ENCODE measurements at places on chromosomes 2 and 18.

GRCh38 chr18:40072761-40073160, 1882.3 kb upstream of the PIK3C3 start:
- no peak for DNase-seq

GRCh38 chr2:222610746-222611145, 45.1 kb downstream of the FARSB start:
- DNase-seq: peak; percentile 20

DNA sequence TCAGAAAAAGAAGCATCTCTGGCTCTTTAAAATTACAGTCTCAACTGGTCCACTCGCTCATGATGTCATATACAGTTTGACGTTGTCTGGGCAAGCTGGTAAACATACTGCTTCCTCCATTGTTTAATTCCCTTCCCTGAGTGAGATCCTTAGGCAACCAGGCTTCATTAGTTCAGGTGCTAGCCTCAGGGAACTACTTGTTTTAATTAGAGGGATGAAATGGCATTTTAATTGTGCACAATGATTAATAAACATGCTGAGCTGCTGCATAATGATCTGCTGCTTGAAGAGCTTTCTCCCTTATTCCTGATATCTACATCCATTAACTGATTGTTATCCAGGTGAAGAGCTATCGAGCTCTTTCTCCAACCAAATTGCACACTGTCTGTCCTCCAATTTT, 195.6 kb upstream of the ETAA1 start:
- no peak for DNase-seq

DNA sequence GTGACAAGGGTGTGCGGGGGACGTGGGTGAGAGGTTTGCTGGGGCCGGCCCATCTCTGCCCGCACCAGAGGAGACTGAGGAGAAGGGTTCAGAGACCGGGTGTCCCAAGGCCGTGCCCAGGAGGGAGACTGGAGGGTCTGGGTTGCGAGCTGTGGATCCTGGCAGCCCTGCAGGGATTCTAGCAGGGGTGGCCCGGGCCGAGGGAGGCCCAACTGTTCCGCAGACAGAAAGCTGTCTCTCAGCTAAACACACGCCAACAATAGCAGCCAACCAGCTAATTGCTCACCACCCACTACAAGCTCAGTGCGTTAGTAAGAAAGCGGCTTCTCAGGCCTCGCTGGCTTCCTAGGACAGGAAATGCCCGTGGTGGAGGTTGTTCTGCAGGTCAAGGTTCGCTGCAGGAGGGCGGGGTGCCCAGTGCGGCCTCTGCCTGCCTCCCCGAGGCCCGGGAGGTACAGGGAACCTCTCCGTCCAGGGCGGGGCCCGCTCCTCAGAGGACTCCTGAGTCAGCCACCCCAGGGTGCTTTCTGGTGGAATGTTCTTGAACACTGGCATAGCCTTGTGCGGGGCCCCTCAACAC, 282.0 kb upstream of the PXDN start:
- peak; percentile 12 for DNase-seq

- no peak for DNase-seq
Observed at GRCh38 chr18:76873713-76874112, 51.4 kb downstream of the ZNF236 start.

DNA sequence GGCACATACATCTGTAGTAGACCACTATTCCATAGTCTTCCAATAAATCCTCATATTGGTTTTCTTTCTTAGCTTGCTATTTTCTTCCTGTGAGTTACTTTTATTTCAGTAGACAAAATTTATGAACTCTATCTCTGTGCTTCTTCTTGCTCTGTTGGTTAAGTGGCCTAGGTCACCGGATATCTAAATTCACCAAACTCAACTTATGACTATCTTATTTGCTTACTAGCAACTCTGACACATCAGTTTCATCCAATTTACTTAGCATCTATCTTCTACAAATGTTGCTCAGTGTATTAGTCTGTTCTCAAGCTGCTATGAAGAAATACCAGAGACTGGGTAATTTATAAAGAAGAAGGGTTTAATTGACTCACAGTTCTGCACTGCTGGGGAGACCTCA, 432.5 kb upstream of the FSIP2 start:
- no peak for DNase-seq

All from lung (tissue), 17 donors.